ENCODE measurements at places on chromosomes 12 and 14.

GRCh38 chr12:56151672-56152131 is 685 bp upstream of the MYL6B start:
- no peak for DNase-seq

GRCh38 chr14:78644824-78645559 is 474.8 kb downstream of the NRXN3 start:
- no peak for DNase-seq

- no peak for DNase-seq
These were observed 118.3 kb downstream of the DAAM1 start for GRCh38 chr14:59306775-59307174.

- no peak for DNase-seq
These were observed 201.3 kb upstream of the RBM19 start for GRCh38 chr12:114167431-114167830.

- DNase-seq = no peak
These were observed 20.8 kb upstream of the CDK17 start for GRCh38 chr12:96421014-96421413.

GRCh38 chr14:51513281-51513680 is 138.4 kb upstream of the FRMD6 start:
- DNase-seq = no peak

DNA sequence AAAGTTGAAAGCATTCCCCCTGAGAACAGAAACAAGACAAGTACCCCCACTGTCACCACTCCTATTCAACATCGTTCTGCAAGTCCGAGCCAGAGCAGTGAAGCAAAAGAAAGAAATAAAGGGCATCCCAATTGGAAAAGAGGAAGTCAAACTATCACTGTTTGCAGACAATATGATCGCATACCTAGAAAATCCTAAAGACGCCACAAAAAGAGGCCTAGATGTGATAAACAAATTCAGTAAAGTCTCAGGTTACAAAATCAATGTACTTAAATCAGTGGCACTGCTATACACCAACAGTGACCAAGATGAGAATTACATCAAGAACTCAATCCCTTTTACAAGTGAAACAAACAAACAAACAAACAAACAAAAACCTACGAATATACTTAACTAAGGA is 87.7 kb upstream of the COCH start:
- DNase-seq = no peak

- no peak for DNase-seq
These were observed 8.3 kb downstream of the ADCK1 start for GRCh38 chr14:77808250-77808649.

DNA sequence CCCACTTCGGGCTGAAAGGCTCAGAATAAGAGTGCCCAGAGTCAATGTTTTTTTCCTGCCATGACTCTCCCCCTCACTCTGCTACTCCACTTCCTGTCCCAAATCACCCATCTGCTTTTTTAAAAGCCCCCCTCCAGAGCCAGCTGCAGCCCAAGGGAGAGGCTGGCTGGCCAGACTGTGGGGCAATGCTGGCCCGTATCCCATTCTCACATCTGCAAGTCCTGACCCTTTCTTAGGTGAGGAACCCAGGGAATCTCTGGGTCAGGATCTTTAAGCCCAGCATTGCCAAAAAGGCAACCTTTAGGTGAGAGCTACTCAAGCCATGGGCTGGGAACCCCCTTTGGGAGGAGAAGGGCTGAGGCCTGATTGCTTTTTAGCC is 1.7 kb upstream of the ITGA5 start:
- no peak for DNase-seq

DNA sequence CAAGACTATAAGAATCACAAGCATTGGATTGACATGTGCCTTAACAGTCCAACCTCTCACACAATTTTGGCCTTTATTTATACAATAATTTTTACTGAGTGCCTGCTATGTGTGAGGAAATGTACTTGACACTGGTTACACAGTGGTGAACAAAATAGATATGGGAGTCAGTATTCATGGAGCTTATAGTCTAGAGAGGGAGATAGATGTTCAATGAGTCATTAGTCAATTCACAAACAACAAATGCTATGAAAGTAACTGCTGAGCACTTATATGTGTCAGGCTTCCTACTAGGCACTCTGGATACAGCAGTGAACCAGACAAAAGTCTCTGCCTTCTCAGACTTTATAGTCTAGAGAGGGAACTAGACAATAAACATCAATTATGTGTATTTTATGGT is 3.7 kb downstream of the CFAP54 start:
- no peak for DNase-seq

- DNase-seq = no peak
These were observed 81.8 kb downstream of the IRF2BPL start for GRCh38 chr14:76946753-76947077.

DNA sequence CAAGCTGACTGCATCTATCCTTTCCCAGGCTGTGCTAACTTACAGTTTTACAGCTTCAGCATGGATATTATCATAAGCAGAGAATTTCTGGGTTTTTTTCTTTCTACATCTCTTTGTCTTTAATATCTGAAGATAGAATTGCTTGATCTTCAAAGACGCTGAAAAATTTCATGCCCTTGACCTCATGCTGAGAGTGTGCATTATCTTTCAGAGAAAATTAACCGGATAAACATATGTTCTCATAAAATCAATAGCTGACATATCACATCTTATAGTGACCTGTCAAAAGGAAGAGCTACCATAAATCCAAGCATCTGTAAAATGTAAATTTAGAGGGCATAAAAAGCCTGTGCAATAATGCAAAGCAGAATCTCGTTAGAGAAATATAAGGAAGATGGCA is 1704.1 kb upstream of the FLRT2 start:
- DNase-seq = no peak

- DNase-seq = no peak
These were observed 348.3 kb downstream of the BMP4 start for GRCh38 chr14:53608369-53608768.
